ENCODE measurements at places on chromosomes 12 and 14.

DNA sequence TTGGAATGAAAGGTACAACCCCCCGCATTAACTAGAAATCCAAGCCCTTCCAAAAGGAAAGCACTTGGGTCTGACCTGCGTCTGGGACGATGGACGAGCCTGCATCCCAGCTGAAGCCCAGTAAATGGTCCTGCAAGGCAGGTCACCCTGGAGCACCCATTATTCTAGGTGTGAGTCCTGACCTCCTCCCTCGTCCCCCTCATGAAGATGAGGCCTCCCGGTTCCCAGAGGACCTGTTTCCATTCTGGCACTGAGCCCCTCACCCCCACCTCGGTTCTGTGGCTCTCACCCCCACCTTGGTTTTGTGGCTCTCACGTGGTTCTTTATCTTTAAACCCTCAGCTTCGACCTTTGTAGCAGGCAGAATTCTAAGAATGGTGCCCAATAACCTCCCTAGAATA, 7.3 kb downstream of the IFI27 start:
- DNase-seq, result no peak

DNA sequence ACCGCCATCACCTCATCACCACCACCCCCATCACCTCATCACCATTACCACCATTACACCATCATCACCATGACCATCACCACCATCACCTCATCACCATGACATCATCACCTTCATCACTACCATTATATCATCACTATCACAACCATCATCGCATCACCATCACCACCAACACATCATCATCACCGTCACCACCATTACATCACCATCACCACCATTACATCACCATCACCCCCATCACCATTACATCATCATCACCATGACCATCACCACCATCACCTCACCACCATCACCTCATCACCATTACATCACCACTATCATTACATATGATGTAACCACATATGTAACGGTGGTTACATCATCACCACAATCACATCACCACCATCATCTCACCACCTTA, 132.3 kb downstream of the RIMBP2 start:
- no peak for DNase-seq

- DNase-seq, result peak; percentile 37
Observed at GRCh38 chr12:8697476-8698131, at the start of gene RIMKLB. Gene RIMKLB, plus strand, starts transcription at chr12:8697991. Its CDS starts 15,876 bp downstream, at chr12:8713867.

DNA sequence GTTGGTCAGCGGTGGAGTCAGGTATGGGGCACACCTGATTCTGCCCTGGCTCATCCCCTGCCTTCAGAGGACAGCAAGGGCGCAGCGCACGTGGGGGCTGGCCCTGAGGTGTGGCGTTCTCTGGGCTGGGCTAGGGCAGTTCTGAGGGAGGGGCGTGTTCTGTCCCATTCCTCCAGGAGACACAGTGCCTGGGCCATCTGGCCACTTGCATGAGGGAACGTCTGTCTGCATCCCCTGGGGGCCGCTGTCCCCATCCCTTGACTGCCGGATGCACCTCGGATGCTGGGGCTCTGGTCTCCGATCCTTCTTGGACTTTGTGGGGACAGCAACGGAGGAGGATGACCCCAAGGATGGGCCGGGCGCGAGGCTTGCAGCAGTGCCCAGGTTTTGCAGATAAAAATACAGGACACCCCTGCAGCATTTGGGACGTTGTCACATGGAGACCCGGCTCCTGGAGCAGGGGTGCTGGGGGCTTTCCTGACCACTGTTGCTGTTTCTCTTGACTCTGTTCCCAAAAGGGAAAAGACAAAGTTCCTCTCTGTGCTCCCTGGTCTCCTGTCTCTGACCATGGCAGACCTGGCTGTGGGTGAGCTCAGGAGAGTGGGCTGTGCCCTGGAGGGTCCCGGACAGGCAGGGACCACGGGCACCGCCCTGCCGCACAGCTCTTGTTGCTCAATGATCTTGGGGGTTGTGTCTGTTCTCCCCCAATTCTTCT, 6.9 kb downstream of the MTA1 start:
- DNase-seq, result no peak

DNA sequence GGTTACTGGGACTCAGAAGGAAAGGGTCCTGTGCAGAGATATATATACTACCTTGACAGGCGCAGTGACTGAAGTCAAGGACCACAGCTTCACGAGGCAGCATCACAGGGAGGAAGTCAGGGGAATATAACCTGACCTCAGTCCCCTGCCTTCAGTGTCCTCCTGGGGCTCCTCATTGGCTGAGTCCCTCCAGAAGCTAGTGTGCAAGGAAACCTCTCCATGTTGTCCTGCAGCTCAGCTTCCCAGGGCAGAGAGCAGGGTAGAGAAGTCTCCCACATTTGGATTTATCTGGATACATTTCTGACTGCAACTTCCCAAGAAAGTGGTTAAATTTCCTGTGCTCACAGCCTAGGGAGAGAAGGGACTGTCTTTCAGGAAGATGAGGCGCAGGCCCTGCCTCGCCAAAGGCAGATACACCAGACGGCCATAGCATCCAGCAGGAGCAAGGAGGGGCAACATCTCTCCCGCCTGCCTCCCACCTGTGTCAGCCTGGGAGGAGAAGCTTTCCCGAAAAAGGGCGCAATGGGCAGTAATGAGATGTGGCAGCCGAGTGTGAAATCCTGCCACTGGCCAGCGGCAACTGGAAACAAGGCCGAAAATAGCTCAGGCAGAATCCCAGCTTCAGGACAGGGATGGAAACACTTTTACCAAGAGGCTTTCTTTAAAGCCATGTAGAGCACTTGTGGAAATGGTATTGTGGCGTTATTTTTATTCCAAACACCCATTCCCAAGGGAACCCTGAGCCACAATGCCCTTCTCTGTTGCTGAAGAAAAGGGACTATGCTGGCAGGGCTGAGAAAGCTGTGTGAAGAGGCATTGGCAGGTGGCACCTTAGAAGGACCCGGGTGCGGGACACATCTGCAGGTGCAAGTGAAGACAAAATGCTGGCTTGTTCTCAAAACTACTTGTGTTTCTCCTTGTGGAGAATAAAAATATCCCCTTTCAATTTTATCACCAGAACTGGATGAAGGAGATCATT, 54.9 kb upstream of the HIF1A start:
- no peak for DNase-seq

- no peak for DNase-seq
Observed at GRCh38 chr14:95577870-95578269, 43.0 kb downstream of the GLRX5 start.

DNA sequence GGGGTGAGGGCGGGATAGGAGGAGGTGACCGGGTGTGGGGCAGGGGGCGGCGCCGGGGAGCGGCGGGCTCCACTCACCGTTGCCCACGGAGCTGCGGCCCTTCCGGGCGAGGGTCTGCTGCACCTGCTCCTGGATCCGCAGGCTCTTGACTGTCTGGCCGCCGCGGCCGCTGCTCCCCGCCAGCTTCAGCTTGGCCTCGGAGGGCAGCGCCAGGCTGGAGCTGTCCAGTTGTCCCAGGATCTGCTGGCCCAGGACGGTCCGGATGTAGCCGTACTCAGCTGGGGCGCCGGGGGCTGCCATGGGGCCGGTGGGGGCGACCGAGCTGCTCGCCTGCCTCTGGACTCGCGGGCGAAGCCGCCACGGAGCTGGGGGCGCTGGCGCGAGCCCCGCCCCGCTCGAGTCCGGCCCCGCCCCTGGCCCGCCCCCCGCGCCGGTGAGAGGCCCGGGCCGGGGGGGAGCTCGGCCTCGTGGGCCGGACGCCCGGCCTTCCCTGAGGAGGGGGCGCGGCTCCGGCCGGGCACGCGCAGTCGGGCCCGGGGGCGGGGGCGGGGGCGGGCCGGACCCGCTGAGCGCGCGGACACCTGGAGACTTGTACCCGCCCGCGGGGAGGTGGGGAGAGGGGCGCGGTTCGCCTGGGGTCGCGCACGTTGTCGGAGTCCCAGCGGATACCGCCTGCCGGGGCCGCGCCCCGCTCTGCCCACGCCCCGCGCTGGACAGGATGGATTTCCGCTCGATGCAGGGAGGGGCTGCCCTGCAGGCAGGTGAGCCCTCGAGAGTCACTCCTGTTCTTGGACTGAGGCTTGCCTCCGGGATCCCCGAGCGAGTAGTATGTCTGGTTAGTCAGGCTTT, at the start of gene PKP2:
TSS of gene PKP2 (minus strand) at position 346 of the 849 bp plus-strand sequence. CDS start at position 300, 46 bp downstream.
- DNase-seq, result no peak

DNA sequence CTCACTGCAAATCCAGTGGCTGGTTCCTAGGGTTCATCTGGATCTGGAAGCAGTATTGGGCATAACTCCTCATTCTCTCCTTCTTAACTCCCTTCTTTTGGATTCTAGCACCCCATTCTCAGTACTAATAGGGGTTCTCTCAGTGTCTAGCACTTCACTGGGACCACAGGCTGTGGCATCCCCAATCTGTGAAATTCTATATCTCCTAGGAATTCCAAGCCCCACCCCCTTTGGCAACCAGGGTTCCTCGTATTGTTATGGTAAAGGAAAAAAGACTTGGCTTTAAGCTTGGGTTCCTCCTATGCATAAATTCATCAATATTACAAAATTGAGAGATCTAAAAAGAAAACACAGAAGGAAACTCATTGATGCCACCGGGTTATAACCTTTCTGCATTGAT, 45.0 kb upstream of the FBXO21 start:
- no peak for DNase-seq

DNA sequence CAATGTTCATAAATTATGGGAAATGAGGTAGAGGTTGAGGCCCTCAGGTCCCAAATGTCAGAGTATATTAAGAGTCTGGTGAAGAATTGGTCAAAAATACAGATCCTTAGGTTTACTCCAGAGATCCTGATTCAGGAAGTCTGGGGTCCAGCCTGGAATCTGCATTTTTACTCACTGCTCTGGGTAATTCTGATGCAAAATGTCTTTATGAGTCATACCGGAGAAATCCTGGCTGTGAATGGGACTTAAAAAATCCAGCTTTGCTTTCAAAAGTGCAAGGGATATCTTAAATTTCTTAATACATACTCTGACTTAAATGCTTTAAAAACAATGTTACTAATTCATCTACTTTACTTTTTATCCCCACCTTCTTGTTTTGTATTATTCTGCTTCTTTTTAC, 74.5 kb downstream of the FERMT2 start:
- DNase-seq, result no peak

All from hypothalamus (tissue), 51 donors.